Gastrocnemius medialis (tissue), 4 donors: ENCODE measurements at places on chromosomes 7 and 10. TPM values are rescaled to one million over a fixed set of nuclear protein-coding genes. Genes with fewer than 3 reads are reported as not detected.

Gene PAX4
- not detected for total RNA-seq

DNA sequence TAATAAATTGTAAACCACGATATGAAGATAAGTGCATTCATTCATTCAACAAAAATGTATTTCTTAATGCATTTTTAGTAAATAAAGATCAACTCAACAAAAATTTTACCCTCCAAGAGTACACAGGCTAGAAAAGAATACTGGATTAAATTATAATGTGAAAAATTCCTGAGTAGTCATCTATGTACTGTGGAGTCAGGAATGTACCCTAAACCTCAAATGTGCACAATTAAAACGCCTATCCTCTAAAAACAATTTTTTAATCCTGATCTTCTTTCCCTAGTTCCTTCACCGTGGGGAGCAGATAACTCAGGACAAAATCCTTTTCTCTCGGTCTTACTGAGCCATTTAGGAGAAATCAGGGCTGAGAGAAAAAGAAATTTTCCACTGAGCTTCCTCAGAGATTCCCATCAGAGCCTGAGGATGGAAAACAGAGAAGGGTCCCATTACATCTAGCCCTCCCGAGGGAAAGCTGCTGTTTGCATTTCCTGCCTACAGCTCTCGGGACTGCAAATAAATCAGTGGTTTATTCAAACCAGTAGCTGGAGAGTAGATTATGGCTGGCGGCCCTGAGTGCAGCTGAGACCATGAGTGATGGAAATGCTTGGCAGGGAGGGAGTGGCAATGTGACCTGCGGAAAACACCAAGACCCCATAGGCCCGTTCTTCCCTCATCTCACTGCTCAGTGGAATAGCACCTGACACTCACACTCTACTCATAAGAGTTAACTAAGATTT lies 7.4 kb downstream of the TAS2R40 start:
- no peaks in the 10 kb centered on the region for H3K27me3 ChIP-seq
- no peaks in the 10 kb centered on the region for H3K36me3 ChIP-seq
- no peak for DNase-seq
- no peaks in the 10 kb centered on the region for H3K4me1 ChIP-seq
- no peak overlapping the region for H3K4me3 ChIP-seq

Gene BAMBI
- 0.31 TPM for total RNA-seq

DNA sequence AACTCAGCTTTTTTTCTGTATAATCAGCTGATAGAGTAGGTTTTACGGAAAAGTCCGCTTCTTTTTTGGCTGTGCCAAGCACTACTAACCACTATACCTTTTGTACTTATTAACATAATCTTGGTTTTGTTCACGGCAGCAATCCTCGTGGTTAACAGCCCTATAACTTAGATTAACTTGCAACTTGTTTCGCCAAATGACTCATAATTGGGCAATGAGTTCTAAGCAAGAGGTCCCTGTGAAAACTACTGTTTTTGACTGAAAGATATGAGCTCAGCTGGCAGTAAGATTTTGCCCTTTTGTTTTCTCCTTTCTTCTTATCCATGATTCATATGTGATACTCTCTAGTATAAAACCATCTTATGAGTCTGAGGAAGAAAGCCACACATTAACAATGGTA lies 345.0 kb upstream of the PCDH15 start:
- no peaks in the 10 kb centered on the region for H3K4me1 ChIP-seq
- H3K36me3 ChIP-seq, result no peaks in the 10 kb centered on the region
- no peak for DNase-seq
- no peak overlapping the region for H3K27ac ChIP-seq
- no peaks in the 10 kb centered on the region for H3K27me3 ChIP-seq

DNA sequence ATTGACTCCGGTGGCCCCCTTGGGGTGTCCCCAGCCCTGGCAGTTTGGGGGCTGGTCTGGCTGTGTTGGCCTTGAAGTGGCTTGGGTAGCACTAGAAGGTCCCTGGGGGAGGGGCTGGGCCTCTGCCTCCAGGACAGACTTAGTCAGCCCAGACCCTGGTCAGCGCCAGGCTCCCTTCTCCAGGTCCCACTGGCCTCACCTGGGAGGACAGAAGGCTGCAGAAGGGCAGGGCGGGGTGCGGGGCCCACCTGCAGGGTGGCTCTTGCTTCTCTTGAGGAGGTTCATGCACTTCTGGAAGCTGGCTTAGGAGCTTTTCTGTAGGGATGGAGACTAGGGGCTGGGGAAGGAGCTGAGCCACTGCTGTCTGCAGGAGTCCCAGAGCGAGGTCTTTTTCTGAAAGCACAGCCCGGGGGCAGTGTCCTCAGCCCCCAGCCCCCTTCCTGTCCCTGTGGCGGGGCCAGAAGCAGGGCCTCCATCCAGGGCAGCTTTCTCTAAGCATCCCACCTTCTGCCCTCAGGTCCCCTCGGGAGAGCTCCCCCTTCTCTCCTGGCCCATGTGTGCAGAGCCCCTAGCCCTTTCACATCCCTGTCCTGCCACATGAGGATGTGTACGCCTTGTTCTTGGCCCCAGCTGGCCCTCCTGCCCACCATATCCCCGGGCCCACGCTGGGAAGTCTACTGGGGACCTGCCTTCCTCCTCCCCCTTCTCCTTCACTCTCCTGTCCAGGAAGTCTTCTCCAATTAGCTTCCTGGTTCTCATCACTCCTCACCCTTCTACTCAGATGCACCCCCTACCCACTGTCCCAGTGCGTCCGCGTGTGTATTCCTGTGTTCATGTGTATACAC lies 11.0 kb downstream of the TBATA start:
- no peaks in the 10 kb centered on the region for H3K4me1 ChIP-seq
- no peak overlapping the region for H3K4me3 ChIP-seq
- no peaks in the 10 kb centered on the region for H3K27me3 ChIP-seq
- no peaks in the 10 kb centered on the region for H3K36me3 ChIP-seq
- no peak for DNase-seq

Gene CBLL1
- 43.7 TPM for total RNA-seq

DNA sequence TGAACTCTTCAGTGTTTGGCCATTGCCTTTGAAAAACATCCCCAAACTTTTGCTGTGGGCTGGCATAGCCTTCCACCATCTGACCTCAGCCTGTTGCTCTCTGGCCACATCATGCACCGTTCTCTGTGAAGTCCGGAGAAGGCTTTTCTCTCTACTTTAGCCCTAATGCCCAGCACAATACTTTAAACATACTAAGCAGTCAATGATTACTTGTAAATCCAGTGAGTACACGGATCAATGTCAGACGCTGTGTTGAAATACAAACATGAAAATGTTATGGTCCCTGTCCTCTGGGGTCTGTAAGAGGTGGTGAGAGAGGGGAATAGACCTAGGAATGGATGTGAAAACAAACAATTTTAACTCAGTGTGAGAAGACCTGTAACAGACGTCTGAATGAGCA lies 297.9 kb downstream of the PLXDC2 start:
- DNase-seq, result no peak
- H3K36me3 ChIP-seq, result no peaks in the 10 kb centered on the region
- H3K4me3 ChIP-seq, result no peak overlapping the region
- no peaks in the 10 kb centered on the region for H3K27me3 ChIP-seq
- no peaks in the 10 kb centered on the region for H3K4me1 ChIP-seq

GRCh38 chr7:105934572-105935185 lies 28.4 kb upstream of the CDHR3 start:
- no peak overlapping the region for H3K27ac ChIP-seq
- H3K27me3 ChIP-seq, result no peaks in the 10 kb centered on the region
- no peak for DNase-seq
- no peak overlapping the region for H3K4me3 ChIP-seq
- no peaks in the 10 kb centered on the region for H3K36me3 ChIP-seq
- H3K4me1 ChIP-seq, result no peaks in the 10 kb centered on the region

DNA sequence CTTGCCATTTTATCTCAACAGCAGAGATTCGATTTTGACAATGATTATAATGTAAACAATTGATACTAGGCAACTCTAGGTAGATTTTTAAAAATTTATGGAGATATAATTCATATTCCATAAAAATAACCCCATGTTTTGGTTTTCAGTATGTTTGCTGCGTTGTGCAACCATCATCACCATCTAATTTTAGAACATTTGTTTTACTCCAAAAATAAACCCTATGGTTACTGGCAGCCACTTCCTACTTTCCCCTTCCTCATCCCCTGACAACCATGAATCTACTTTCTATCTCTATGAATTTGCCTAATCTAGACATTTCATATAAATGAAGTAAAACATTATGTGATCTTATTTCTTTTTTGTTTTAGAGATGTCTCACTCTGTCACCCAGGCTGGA lies 401.9 kb downstream of the THSD7A start:
- H3K27ac ChIP-seq, result no peak overlapping the region
- no peaks in the 10 kb centered on the region for H3K27me3 ChIP-seq
- H3K4me3 ChIP-seq, result no peak overlapping the region
- no peak for DNase-seq
- no peaks in the 10 kb centered on the region for H3K4me1 ChIP-seq
- H3K36me3 ChIP-seq, result no peaks in the 10 kb centered on the region

- no peak for DNase-seq
- H3K27me3 ChIP-seq, result no peaks in the 10 kb centered on the region
- H3K4me1 ChIP-seq, result peaks cover 44% of the 10 kb centered on the region
Measured at GRCh38 chr7:143384661-143385631, 3.8 kb downstream of the ZYX start.

- no peak for DNase-seq
- no peak overlapping the region for H3K4me3 ChIP-seq
- H3K27me3 ChIP-seq, result no peaks in the 10 kb centered on the region
Measured at GRCh38 chr7:114468844-114469243, 54.2 kb downstream of the FOXP2 start.

DNA sequence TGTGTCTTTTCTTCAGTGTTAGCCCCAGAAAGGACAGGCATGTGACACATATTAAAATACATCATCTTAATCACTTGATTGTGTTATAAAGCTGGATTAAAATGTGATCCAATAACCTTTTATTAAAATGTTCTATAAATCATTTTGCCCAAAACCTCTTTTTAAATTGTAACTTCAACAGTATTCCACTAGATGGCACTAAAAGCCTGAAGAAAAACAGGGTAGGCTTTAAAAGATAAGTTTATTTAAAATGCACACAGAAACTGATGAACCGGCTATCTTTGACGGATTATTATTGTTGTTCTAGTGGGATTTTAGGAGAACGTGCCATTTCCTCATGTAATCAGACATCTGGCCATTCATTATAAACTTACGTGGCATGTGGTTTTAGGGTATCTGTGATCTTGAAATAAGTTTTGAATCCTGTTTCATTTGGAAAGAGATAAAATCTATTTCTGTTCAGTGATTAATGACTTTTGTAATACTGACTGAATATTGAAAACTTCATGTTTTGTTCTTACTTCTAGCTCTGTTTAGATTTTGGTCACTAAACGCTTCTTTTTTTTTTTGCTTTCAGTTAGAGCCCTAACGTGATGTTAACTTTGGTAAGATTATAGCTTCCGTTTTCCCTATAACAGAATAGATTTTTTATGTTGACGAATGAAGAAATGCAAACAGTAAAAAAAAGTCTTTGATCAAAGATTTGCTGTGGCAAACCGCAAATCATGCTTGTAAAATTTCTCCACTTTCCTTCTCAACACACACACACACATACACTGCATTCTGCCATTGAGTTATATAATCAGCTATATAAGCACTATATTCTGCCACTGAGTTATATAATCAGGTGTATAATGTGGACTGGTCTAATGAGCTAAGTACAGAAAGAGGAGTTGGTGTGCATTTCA lies 13.6 kb downstream of the VPS50 start:
- H3K27me3 ChIP-seq, result no peaks in the 10 kb centered on the region
- H3K36me3 ChIP-seq, result no peaks in the 10 kb centered on the region
- H3K4me3 ChIP-seq, result no peak overlapping the region
- no peak for DNase-seq
- H3K4me1 ChIP-seq, result peaks cover 3% of the 10 kb centered on the region
- H3K27ac ChIP-seq, result no peak overlapping the region

Gene TAS2R41
- total RNA-seq, result not detected

GRCh38 chr10:77163670-77164348 lies 473.8 kb downstream of the KCNMA1 start:
- no peaks in the 10 kb centered on the region for H3K27me3 ChIP-seq
- H3K27ac ChIP-seq, result peak overlapping the region; percentile 4
- H3K4me3 ChIP-seq, result no peak overlapping the region
- H3K4me1 ChIP-seq, result peaks cover 52% of the 10 kb centered on the region
- DNase-seq, result peak; percentile 76
- no peaks in the 10 kb centered on the region for H3K36me3 ChIP-seq

DNA sequence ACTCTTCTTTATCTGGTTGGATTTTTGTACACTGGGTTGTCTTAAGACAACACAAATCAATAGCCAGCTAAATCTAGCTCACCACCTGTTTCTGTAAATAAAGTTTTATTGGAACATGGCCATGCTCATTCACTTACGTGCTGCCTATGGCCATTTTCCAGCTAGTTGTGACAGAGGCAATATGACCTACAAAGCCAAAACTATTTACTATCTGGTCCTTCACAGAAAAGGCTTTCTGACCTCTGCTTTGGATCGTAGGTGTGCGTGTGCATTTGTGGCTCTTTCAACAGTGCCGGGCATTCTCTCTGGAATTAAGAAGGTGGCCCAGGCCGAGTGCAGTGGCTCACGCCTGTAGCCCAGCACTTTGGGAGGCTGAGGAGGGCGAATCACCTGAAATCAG lies 45.5 kb downstream of the NRAP start:
- H3K36me3 ChIP-seq, result peaks cover 78% of the 10 kb centered on the region
- peak overlapping the region; percentile 89 for H3K27ac ChIP-seq
- H3K4me3 ChIP-seq, result no peak overlapping the region
- H3K4me1 ChIP-seq, result peaks cover 78% of the 10 kb centered on the region
- peak; percentile 66 for DNase-seq
- H3K27me3 ChIP-seq, result no peaks in the 10 kb centered on the region

Gene JMJD1C
- 39.2 TPM for total RNA-seq

Gene PRSS37
- not detected for total RNA-seq

Gene SORCS1
- total RNA-seq, result 0.36 TPM

GRCh38 chr7:85565276-85565675 lies 378.4 kb upstream of the SEMA3D start:
- no peaks in the 10 kb centered on the region for H3K4me1 ChIP-seq
- H3K4me3 ChIP-seq, result no peak overlapping the region
- no peak overlapping the region for H3K27ac ChIP-seq

Gene BAIAP2L1
- total RNA-seq, result 0.82 TPM

Gene UPK3B
- 0.92 TPM for total RNA-seq

Gene COX19
- 6.5 TPM for total RNA-seq
